ENCODE measurements at places on chromosomes 5 and 9. TPM values are rescaled to one million over a fixed set of nuclear protein-coding genes. Genes with fewer than 3 reads are reported as not detected.

The FGFR4 gene
- total RNA-seq: 109 TPM

The CXCL14 gene
- not detected for total RNA-seq

The BTNL3 gene
- total RNA-seq: not detected

The HRCT1 gene
- not detected for total RNA-seq

The LAMC3 gene
- 0.07 TPM for total RNA-seq

The C9orf78 gene
- 49.0 TPM for total RNA-seq

The SAXO1 gene
- total RNA-seq: not detected

The B4GALT1 gene
- 15.7 TPM for total RNA-seq

The CNTFR gene
- not detected for total RNA-seq

The PAXX gene
- 31.9 TPM for total RNA-seq

The TMEM215 gene
- not detected for total RNA-seq

The SLC6A19 gene
- 0.02 TPM for total RNA-seq

The GABRA1 gene
- total RNA-seq: not detected

The NANS gene
- total RNA-seq: 266 TPM

The FOXD1 gene
- total RNA-seq: 0.04 TPM

The IFNA2 gene
- total RNA-seq: not detected

The PCDHA13 gene
- 0.04 TPM for total RNA-seq

The ZNF879 gene
- total RNA-seq: 2.8 TPM

The IL5 gene
- not detected for total RNA-seq

The SPINK4 gene
- 0.53 TPM for total RNA-seq

The C6 gene
- total RNA-seq: 2.5 TPM

The RANBP3L gene
- 0.09 TPM for total RNA-seq

The LCN9 gene
- not detected for total RNA-seq

The TEX48 gene
- not detected for total RNA-seq

The FAM120AOS gene
- total RNA-seq: 32.0 TPM

The CFAP90 gene
- 0.11 TPM for total RNA-seq

The IFNA16 gene
- total RNA-seq: not detected

The SHOC1 gene
- total RNA-seq: not detected

The SPINK7 gene
- not detected for total RNA-seq

The PCDHGA1 gene
- total RNA-seq: 0.31 TPM

The CCDC112 gene
- total RNA-seq: 3.3 TPM

The ANKRD20A1 gene
- total RNA-seq: not detected

The ORM2 gene
- total RNA-seq: 283 TPM

The PCDHA9 gene
- not detected for total RNA-seq

The WDR31 gene
- 0.56 TPM for total RNA-seq

The LIX1 gene
- not detected for total RNA-seq

The CDO1 gene
- 5.3 TPM for total RNA-seq

The RABGAP1 gene
- 19.1 TPM for total RNA-seq

The GARIN3 gene
- not detected for total RNA-seq

The AQP7 gene
- 0.58 TPM for total RNA-seq

The CCNO gene
- 0.07 TPM for total RNA-seq

The LCN1 gene
- total RNA-seq: not detected

The RAB3C gene
- total RNA-seq: not detected

The LECT2 gene
- total RNA-seq: not detected

The AK1 gene
- 25.7 TPM for total RNA-seq

The DDX41 gene
- 83.0 TPM for total RNA-seq

The UBQLN1 gene
- total RNA-seq: 99.6 TPM

The SLC1A1 gene
- not detected for total RNA-seq

The HMMR gene
- 48.3 TPM for total RNA-seq

The SLC6A3 gene
- not detected for total RNA-seq

Data from HepG2 (cell line).